IMR-90 (cell line): ENCODE measurements at places on chromosomes 6 and 20. TPM values are rescaled to one million over a fixed set of nuclear protein-coding genes. Genes with fewer than 3 reads are reported as not detected.

DNA sequence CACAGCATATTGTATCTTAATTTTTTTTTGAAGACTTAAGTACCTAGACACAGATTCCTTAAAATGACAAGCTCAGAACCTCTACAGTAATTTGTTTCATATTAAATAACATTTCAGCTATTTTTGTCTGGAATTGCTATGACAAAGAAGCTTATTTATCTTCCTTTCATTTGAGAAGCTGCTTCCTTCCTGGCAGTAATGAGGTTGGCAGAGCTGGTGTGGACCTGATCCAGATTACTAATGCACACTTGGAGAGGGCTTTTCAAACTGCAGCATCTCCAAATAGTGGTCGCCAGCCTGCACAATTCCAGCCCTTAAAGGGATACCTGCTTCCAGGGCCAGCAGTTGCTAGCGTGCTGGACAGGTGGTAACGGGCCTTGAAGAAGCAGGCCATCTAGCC, 12.1 kb downstream of the PTCHD4 start:
- no peak for DNase-seq
- no peak overlapping the region for H3K27ac ChIP-seq
- no peaks in the 10 kb centered on the region; the same call in 1 of the 2 replicates for H3K4me1 ChIP-seq
- no peaks in the 10 kb centered on the region for H3K27me3 ChIP-seq

GRCh38 chr20:6519556-6519955, 247.9 kb upstream of the BMP2 start:
- no peaks in the 10 kb centered on the region for H3K36me3 ChIP-seq
- no peaks in the 10 kb centered on the region for H3K4me1 ChIP-seq
- H3K4me3 ChIP-seq: no peak overlapping the region
- peak; percentile 91 for DNase-seq
- no peak overlapping the region for H3K27ac ChIP-seq

DNA sequence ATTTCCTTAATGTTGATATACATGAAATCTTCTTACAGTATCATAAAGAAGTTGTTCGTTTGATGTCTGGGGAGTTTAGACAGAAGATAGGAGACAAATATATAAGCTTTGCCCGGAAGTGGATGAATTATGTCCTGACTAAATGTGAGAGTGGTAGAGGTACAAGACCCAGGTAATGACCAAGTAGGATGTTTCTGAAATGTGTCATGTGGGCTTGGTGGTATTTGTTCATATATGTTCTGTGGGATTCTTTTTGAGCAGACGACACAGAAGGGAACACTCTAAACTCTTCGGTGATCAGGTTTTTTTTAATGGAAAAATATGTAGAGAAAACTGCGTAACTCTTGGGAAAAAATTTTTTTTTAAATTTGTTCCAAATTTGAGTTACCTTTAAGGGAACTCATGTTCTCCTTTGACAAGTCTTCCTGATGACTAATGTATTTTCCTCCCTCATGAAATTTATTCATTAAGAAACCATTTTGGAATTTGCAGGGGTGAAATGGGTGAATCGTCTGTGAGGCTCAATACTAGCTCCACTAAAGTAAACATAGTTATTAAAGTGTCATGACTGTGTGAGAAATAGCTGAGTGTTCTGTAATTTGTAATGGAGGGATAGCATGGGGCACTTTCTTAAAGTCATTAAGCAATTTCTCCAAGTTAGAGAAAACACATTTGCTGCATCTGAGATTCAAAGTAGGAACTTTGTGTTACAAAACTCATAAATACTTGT, 100.6 kb downstream of the MAP3K4 start:
- no peak overlapping the region for H3K4me3 ChIP-seq
- no peaks in the 10 kb centered on the region for H3K27me3 ChIP-seq
- no peaks in the 10 kb centered on the region for H3K4me1 ChIP-seq
- peaks cover 25% of the 10 kb centered on the region for H3K36me3 ChIP-seq

GRCh38 chr6:36724514-36725390, 27.1 kb downstream of the RAB44 start:
- no peak overlapping the region for H3K4me3 ChIP-seq
- peak; percentile 65 for DNase-seq
- H3K27ac ChIP-seq: no peak overlapping the region
- peaks cover 8% of the 10 kb centered on the region; the same call in 1 of the 2 replicates for H3K27me3 ChIP-seq

DNA sequence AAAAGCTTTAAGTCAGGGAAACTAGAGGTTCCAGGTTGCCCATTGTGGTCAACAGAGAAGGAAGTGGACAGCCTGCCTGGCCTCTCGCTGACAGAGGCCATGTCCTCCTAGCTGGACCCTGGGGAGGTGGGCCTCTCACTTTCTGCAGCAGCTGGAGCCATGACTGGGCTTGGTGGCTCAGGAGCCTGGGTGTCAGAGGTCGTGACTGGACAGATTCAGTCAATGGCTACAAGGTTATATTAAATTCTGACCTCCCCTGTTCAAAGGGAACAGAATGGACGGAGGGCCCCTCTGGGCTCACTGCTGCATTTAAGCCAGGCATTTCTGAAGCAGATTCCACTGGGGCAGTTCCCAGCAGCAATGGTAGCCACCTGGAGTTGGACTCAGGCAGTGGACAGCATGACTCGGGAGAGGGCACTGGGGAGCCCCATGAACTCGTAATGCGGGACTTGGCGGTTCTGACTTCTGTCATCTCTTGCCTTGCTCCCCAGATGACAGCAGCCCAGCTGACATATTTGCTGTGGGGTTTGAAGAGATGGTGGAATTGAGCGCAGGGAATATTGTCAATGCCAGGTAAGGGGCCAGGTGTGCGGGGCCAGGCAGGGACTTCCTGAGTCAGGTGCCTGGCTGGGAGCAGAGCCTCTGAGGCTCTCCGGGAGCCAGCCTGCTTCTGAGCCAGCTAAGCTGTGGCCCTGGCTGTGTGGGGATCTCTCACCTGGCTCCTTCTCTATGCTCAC, 86.7 kb downstream of the SYNJ2 start:
- H3K27me3 ChIP-seq: no peaks in the 10 kb centered on the region
- peaks cover 65% of the 10 kb centered on the region for H3K36me3 ChIP-seq
- no peak overlapping the region for H3K4me3 ChIP-seq
- DNase-seq: no peak
- H3K27ac ChIP-seq: peak overlapping the region; percentile 65

- no peaks in the 10 kb centered on the region for H3K36me3 ChIP-seq
- no peaks in the 10 kb centered on the region for H3K27me3 ChIP-seq
These were observed 34.3 kb upstream of the OGFRL1 start for GRCh38 chr6:71254323-71254722.

DNA sequence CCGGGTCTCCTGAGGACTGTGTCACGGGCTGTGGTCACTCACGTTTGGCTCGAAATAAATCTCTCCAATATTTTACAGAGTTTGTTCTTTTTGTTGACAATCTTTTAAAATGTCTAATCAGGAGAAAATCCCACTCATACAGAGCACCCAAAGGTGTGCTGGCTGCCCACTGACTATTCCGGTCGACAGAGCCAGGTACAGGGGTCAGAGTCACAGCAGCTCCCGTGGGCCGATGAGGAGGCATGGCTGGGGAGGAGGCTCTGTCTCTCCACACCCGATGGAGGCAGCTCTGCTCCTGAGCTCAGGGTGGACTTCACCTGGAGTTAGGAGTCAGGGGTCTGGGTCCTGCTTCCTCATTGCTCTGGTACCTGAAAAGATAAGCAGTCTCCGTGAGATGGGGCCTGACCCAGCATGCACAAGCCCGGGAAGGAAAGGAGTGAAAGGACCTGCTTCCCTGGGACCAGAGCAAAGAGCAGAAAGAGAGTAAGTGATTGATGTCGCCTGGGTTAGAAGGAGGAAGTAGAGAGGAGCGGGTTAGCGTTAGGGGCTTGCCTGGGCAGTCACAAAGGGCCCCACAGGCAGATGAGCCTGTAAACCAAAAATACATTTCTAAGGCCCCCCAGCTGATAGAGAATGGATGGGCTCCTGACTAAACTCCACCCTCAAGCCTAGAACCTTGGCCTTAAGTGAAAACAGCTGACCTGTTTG, 53.5 kb upstream of the UNC93A start:
- H3K27me3 ChIP-seq: no peaks in the 10 kb centered on the region
- no peaks in the 10 kb centered on the region for H3K4me1 ChIP-seq
- H3K4me3 ChIP-seq: no peak overlapping the region
- H3K36me3 ChIP-seq: no peaks in the 10 kb centered on the region
- no peak overlapping the region for H3K27ac ChIP-seq
- no peak for DNase-seq

- H3K27me3 ChIP-seq: no peaks in the 10 kb centered on the region
- no peaks in the 10 kb centered on the region for H3K4me1 ChIP-seq
- no peak for DNase-seq
These were observed 8.3 kb upstream of the CST5 start for GRCh38 chr20:23887856-23888255.

DNA sequence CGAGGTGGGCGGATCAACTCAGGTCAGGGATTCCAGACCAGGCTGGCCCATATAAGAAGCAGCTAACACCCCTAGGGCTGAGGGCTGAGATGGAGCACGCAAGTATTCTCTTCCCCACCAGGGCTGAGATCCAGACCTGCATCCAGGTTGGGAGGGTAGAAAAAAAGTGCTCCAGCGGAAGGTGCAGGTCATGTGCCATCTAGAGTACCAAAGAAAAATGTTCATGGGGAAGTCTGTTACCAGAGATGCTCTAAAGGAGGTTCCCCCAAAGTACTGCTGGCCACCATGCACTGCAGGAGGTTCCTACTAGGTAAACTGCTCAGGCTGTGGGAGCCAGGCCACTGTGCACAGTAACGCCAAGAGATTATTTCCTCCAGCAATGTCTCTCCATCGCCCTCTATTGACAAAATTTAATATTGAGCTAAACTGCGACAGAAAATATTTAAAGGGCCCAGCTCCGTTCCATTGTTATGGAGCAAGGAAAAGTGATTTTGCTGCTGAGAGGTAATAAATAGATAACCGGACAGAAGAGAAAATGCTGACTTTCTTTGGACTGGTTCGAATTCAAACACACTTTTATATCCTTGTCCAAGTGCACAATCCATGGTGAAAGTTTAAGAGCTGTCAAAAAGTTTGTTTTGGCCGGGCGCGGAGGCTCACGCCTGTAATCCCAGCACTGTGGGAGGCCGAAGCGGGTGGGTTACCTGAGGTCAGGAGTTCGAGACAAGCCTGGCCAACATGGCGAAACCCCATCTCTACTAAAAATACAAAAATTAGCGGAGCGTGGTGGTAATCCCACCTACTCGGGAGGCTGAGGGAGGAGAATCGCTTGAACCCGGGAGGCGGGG, 159.9 kb downstream of the OR2B2 start:
- H3K4me3 ChIP-seq: peak overlapping the region; percentile 99
- H3K36me3 ChIP-seq: no peaks in the 10 kb centered on the region
- no peaks in the 10 kb centered on the region for H3K4me1 ChIP-seq
- DNase-seq: peak; percentile 76
- no peak overlapping the region for H3K27ac ChIP-seq
- H3K27me3 ChIP-seq: peaks cover 2% of the 10 kb centered on the region

DNA sequence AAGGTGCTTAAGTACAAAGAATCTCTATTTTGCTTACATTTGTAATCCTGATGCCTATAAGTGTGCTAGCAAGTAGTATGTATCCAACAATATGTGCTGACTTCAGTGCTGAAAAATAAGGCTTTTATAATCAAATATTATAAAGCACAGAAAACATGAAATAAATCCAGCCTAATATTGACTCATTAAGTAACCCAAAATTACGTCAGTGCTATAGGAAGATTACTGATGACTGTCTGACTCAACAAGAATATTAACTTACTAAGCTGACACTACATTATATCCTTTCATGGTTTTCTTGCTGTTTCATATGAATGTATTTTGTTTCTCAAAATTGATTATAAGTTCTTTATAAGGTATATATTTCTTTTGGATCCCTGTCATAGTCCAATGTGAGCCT, 76.1 kb downstream of the ME1 start:
- H3K27me3 ChIP-seq: no peaks in the 10 kb centered on the region
- peak; percentile 26 for DNase-seq
- H3K36me3 ChIP-seq: peaks cover 2% of the 10 kb centered on the region; the same call in 1 of the 2 replicates
- no peak overlapping the region for H3K4me3 ChIP-seq

DNA sequence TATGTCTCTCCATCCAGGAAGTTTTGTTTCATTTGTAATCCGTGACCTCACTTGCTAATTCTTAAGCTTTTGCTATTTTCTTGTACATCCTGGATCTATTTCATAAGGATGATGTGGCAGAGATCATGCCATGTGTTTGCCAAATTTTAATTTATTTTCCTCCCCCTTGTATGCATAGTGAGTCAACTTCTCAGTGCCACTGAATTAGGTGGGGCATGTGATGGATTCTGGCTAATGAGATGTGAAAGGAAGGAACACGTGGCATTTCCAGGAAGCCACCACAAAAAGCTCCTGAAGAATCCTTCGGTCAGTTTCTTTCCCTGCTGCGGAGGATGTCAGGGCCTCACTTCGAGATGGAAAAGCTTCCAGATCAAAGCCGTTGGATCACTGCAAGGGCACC, 86.2 kb upstream of the PRL start:
- no peak for DNase-seq
- no peak overlapping the region for H3K27ac ChIP-seq
- H3K36me3 ChIP-seq: no peaks in the 10 kb centered on the region

- H3K4me3 ChIP-seq: no peak overlapping the region
- H3K36me3 ChIP-seq: no peaks in the 10 kb centered on the region
- no peaks in the 10 kb centered on the region; the same call in 1 of the 2 replicates for H3K27me3 ChIP-seq
- H3K4me1 ChIP-seq: peaks cover 3% of the 10 kb centered on the region; the same call in 1 of the 2 replicates
These were observed 14.0 kb downstream of the COL9A3 start for GRCh38 chr20:62830821-62831220.

DNA sequence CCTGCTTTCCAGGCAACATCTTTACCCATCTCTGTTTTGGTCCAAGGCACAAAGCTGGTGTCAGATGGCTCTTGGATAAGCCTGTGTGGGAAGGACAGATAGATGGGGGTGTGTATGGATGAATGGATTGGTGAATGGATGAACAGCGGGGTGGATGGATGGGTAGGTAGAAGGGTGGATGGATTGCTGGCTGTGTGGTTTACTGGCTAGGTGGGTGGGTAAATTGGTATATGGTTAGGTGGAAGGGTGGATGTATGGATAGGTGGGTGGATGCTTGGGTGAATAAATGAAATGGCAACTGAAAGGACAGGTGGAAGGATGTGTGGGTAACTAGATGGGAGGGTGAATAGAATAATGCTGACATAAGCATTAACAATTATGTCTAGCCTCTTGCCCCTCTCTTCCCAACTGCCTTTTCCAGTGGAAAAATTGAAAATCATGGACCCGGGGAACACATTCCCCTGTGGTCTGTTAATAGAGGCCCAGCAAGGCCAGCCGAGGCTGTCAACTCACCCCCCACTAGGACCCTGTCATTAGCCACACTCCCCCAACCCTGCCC, 43.8 kb upstream of the RSPO4 start:
- no peaks in the 10 kb centered on the region; the same call in 1 of the 2 replicates for H3K27me3 ChIP-seq
- no peaks in the 10 kb centered on the region for H3K36me3 ChIP-seq
- no peak overlapping the region for H3K4me3 ChIP-seq
- no peak for DNase-seq

The HSPA1B gene
- total RNA-seq: 93.6 and 118 TPM in 2 replicates

The TTBK1 gene
- under 0.01 TPM in 1 of 2 replicates, not detected in the other for total RNA-seq

The BCKDHB gene
- total RNA-seq: 11.8 and 16.4 TPM in 2 replicates

The CCN5 gene
- total RNA-seq: not detected in 2 replicates

The BYSL gene
- 25.3 and 26.7 TPM in 2 replicates for total RNA-seq

The BPIFB2 gene
- total RNA-seq: not detected in 2 replicates

The CTCFL gene
- not detected in 2 replicates for total RNA-seq
